ENCODE measurements at places on chromosomes 1 and 21. TPM values are rescaled to one million over a fixed set of nuclear protein-coding genes. Genes with fewer than 3 reads are reported as not detected.
A peak's percentile ranks its signal among the peaks of the same experiment; 100 is the strongest.

DNA sequence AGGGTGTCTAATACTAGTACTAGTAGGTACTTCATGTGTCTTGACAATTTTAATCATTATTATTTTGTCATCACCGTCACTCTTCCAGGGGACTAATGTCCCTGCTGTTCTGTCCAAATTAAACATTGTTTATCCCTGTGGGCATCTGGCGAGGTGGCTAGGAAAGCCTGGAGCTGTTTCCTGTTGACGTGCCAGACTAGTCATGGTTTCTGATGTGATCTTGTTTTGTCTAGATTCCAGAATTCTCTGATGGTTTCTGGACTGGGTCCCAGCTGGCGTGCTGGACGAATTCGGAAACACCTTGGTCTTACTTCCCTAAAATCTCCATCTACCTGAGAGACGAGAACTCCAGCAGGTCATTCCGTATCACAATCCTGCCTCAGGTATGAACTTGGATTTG is 66.1 kb upstream of the FAM3B start:
- DNase-seq: no peak

The CLDN17 gene
- total RNA-seq: not detected

The EFNA3 gene
- total RNA-seq: 5.5 TPM

- H3K27me3 ChIP-seq: no peaks in the 10 kb centered on the region
- H3K36me3 ChIP-seq: no peaks in the 10 kb centered on the region
- H3K27ac ChIP-seq: no peak overlapping the region
- no peak for DNase-seq
- H3K4me1 ChIP-seq: no peaks in the 10 kb centered on the region
Observed at GRCh38 chr1:192402571-192402970, 85.8 kb downstream of the RGS21 start.

- H3K27me3 ChIP-seq: no peaks in the 10 kb centered on the region
- DNase-seq: no peak
- no peaks in the 10 kb centered on the region for H3K36me3 ChIP-seq
Observed at GRCh38 chr1:36790191-36790590, 244.1 kb downstream of the GRIK3 start.

- peaks cover 10% of the 10 kb centered on the region for H3K4me1 ChIP-seq
- no peak overlapping the region for H3K27ac ChIP-seq
- DNase-seq: peak; percentile 71
- H3K4me3 ChIP-seq: no peak overlapping the region
- no peaks in the 10 kb centered on the region for H3K36me3 ChIP-seq
Observed at GRCh38 chr1:36650200-36651065, 167.7 kb upstream of the CSF3R start.
